Camera-type eye (tissue), 1 donor: ENCODE measurements at places on chromosomes 5 and 9. TPM values are rescaled to one million over a fixed set of nuclear protein-coding genes. Genes with fewer than 3 reads are reported as not detected.

Gene PCA3
- 0.27 TPM for total RNA-seq

Gene BNC2
- total RNA-seq: 24.6 TPM

Gene EGR1
- total RNA-seq: 20.6 TPM

Gene PTTG1
- 23.8 TPM for total RNA-seq

Gene PTGS1
- total RNA-seq: 3.2 TPM

Gene PIP5K1B
- 29.0 TPM for total RNA-seq

Gene N4BP3
- 10.6 TPM for total RNA-seq

Gene FANCC
- 32.6 TPM for total RNA-seq

Gene NEUROG1
- total RNA-seq: 5.9 TPM

Gene NKD2
- 18.0 TPM for total RNA-seq

Gene QRFP
- total RNA-seq: not detected

Gene PCDHGB6
- total RNA-seq: 15.1 TPM

Gene KCNN2
- total RNA-seq: 7.7 TPM

Gene ITGA1
- total RNA-seq: 51.3 TPM

Gene ISL1
- 29.4 TPM for total RNA-seq

Gene SPINK7
- total RNA-seq: not detected

Gene FOXD4L5
- 0.22 TPM for total RNA-seq

Gene PNPLA7
- total RNA-seq: 3.0 TPM

Gene PCDHA8
- 3.6 TPM for total RNA-seq

Gene BTF3
- total RNA-seq: 293 TPM

Gene DBH
- 0.11 TPM for total RNA-seq

Gene FAM151B
- total RNA-seq: 12.6 TPM

Gene FOXI1
- total RNA-seq: not detected

Gene MRNIP
- total RNA-seq: 55.3 TPM

Gene SPTLC1
- 102 TPM for total RNA-seq

Gene FCN2
- total RNA-seq: not detected

Gene PCDHGB7
- 26.6 TPM for total RNA-seq

Gene PCAT7
- not detected for total RNA-seq

Gene KIF4B
- 0.33 TPM for total RNA-seq

Gene GRXCR2
- not detected for total RNA-seq

Gene HK3
- total RNA-seq: 1.9 TPM

Gene STKLD1
- total RNA-seq: 1.3 TPM

Gene ADGRD2
- total RNA-seq: not detected

Gene ANKRD34B
- total RNA-seq: not detected

Gene PGM5
- total RNA-seq: 61.8 TPM

Gene MUSK
- 1.4 TPM for total RNA-seq
